T-helper 2 cell (primary cell): ENCODE measurements at places on chromosomes 4 and X.

DNA sequence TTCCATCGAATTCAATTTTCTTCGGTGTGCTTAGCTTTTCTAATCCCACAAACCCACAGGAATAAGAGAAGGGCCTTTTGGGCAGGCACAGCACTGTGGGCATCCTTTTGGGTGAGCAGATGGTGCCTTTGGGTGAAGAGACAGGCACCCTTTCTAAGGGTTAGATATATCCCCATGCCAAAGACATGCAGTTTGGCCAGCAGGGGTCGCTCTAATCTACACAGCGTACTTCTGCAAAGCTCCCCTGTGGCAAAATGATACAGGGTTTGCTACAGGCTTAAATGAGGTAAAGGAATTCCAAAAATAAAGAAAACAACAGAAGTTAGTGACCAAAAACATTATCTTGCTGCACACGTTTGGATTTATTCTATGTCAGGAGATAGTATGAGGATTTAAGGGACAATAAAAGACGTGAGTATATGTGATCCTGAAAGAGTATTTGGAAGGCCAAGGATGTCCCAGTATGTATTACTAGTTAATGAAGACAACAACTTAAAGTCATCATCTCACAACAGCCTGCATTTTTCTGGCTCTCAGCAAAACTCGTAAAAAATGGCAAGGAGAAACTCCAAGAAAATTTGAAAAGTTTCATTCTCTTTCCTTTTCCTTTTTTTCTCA, 49.5 kb downstream of the PHEX start:
- DNase-seq, result no peak

DNA sequence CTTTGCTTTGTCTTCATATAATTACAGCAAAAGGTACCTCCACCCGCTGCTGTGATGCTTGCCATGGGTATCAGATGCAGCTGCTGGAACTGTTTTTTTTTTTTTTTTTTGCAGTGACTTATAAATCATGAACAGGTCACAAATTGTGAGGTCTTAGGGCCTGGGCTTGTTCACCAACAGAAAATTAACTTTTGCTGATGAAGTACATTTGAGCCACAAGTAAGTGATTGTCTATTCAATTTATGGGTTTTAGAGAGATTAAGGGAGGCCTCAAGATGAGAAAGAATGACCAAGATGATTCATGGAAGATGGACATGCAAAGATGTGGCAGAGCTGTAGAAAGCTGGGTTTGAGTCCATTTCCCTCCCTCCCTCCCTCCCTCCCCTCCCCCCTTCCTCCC, 18.0 kb upstream of the GBA3 start:
- DNase-seq, result no peak

GRCh38 chr4:75343333-75343732, 170.9 kb downstream of the RCHY1 start:
- DNase-seq, result no peak

DNA sequence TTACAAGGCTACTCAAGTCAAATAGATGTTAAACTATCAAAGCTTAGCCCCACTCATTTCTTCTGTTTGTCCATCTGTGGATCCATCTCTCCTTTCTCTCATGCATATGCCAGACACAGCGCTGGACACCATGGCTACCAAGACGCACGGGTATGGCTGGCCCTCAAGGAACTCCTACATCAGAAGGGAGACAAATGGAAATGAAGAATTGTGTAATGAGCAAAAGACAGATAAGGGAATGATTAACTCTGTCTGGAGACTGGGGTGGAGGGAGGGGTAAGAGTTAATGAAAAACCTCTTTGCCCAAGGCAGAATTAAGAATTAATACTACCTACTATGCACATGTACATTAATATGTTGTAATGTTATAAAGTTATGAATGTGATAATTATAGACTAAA, 88.1 kb downstream of the MGST2 start:
- no peak for DNase-seq

GRCh38 chr4:41989994-41990364, 351 bp upstream of the SLC30A9 start:
- peak; percentile 41 for DNase-seq

DNA sequence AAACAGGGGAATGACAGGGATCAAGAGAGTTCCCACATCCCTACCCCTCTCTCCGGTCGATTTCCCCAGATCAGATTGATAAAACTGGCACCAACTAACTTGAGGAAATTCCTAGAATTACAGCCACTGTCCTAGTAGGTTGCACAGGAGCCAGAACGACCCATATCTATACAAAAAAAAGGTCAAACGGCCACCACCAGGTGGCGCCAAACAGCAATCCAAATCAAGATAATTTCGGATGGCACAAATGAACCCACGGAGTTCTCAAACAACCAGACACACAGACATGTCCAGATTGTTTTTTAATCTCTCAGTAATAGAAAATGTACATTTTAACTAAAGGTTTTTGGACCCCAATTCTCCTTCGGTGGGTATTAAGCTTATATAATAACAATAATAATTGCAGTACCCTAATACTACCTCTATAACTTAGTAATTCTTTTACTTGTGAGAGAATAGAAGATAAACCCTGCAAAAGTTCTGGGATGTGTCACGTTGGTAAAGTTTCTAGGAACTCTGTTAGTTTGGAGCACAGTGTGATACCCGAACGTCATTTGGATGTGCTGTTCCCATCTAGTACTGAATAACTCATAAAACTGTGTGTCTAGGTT, 212.6 kb downstream of the SPOCK3 start:
- peak; percentile 10 for DNase-seq

- DNase-seq, result no peak
Observed at GRCh38 chrX:71612256-71612655, 6.1 kb downstream of the CXCR3 start.

GRCh38 chr4:136573460-136573859, 958.8 kb downstream of the PCDH18 start:
- no peak for DNase-seq

- DNase-seq, result no peak
Observed at GRCh38 chr4:140168474-140168873, 14.5 kb upstream of the MAML3 start.

- DNase-seq, result no peak
Observed at GRCh38 chr4:71189471-71189870, 149.3 kb upstream of the SLC4A4 start.

- DNase-seq, result no peak
Observed at GRCh38 chr4:176792326-176793059, at the start of gene VEGFC. VEGFC (minus strand) TSS chr4:176792922; CDS start chr4:176792311, 611 bp downstream.

DNA sequence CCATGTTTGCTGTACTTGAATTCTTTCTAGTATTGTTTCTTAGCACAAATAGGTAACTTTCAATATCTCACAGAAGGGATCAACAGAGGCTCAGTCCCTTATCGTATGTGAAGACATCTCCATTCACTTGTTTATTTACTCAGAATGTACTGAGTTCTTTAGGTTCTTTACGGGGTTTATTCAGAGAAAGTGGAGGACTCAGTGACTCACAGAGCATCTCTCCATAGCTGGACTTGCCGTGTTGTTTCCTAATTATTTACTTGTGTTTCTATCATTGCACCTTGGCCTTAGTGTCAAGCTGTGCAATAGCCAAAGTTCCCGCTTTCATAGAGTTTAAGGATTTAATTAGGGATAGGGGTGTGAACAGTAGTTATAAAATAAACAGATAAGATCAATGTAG, 57.1 kb downstream of the RHOH start:
- DNase-seq, result no peak

DNA sequence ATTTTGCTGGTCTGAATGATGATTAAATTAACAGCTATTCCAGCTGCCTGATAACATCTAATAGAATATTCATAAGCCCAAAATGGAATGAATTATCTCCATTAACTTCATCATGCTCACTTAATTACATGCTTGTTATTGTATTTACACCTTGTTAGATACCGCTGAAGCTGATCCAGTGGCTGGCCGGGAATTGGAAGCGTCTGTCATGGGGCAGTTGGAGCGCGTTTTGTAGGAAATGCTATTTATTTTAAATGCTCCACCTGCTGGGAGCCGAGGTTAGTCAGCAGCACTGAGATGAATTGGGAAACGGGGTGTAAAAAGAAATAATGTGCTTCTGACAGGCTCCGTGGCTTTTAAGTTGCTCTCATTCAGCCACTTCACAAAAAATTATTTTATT, 25.2 kb downstream of the ARX start:
- no peak for DNase-seq

DNA sequence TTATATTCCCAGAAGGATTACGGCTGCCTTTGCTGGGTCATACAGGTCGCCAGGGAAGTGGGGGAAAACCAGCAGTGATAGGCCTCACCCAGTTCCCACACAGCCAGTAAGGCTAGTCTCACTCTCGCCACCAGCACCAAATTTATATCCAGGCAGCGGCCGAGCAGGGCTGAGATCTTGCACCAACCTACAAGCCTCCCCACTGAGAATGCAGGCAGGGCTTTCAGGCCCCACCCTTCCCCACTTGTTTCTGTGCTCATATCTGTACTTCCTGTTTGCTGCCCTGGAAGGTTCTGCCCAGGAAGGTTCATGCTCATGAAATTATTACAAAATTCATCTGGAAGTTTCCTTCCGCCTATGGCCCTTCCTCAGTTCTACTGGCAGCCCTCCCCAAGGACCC, 179.7 kb downstream of the STIM2 start:
- DNase-seq, result no peak
